ENCODE measurements at places on chromosomes 1 and 21. TPM values are rescaled to one million over a fixed set of nuclear protein-coding genes. Genes with fewer than 3 reads are reported as not detected.

ANXA9 gene
- total RNA-seq = not detected

ANGPTL3 gene
- total RNA-seq = not detected

LRRC53 gene
- total RNA-seq = not detected

TCEA3 gene
- total RNA-seq = 0.40 TPM

Measured in mammary microvascular endothelial cell (primary cell).